ENCODE measurements at places on chromosomes 1 and 21.

GRCh38 chr1:27355683-27356082 is 11.1 kb downstream of the MAP3K6 start:
- no peak for DNase-seq

DNA sequence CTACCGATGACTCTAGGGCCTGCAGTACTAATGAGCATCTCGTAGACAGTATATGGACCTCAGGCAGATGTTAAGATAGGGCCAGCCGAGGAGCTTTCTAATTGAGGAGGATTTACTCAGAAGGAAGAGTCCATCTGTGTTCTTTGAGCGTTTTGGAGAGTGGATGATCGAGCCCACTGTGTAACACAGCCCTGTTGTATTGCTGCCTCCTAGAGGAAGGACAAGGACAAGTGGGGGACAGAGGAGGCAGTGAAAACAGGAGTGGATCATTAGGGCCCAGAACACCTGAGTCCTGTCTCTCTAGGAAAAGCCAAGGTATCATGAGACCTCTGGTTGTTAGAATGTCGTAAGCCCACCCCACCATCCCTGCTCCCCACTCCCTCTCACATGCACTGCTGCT is 62.9 kb downstream of the TBX19 start:
- no peak for DNase-seq

DNA sequence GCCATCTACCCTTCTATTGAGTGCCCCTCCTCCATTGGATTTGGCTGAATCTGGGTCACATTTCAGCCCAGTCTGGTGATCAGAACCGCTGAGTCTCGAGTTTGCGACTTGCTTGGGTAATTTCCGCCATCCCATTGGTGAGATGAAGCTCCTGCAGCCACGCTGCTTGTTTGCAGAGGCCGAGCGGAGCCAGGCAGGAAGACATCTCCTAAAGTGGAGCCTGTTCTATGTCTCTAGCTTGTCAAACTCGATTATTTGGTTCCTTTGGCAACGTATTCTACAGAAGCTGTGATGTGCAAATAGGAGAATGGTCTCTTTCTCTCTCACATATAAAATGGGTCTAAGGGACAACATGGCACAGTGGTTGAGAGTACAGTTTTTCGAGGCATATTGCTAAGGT is 206.8 kb upstream of the PLXNA2 start:
- no peak for DNase-seq

GRCh38 chr1:50139339-50140181 is 30.8 kb downstream of the ELAVL4 start:
- DNase-seq, result no peak

- DNase-seq, result no peak
Observed at GRCh38 chr1:41378999-41379737, 17.9 kb downstream of the FOXO6 start.

GRCh38 chr1:160414881-160415280 is 14.5 kb downstream of the VANGL2 start:
- no peak for DNase-seq

- DNase-seq, result no peak
Observed at GRCh38 chr1:204225841-204226735, 12.3 kb upstream of the GOLT1A start.

DNA sequence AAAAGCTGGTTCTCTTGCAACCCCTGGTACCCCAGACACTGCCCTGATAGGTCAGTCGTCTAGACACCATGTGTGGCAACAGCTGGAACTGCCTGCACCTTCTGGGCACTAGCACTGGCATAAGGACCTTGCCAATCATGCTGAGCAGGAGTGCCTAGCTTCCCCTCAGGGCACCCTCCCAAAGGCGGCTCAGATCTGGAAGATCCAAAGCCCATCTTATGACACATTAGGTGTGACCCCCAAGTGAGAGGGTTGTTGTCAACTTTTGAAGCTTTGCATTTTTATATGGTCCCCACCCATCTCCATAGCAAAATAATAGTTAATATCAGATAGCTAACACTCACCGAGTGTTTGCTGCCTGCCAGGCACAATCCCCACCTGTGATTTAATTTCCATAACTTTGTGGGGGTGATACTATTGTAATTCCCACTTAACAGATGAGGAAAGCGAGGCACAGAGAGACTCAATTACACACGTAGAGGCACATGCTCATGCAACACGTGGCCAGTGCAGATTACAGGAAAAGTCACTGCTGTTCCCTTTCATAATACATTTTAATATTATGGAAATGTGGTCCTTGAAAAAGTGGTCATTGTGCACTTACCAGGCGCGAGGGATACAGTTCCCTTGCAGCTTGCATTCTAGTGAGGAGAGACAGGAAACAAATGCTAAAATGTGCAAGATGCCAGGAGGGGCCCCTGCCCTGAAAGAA is 25.8 kb downstream of the EXOC8 start:
- no peak for DNase-seq

- no peak for DNase-seq
Observed at GRCh38 chr1:36457691-36458090, 6.5 kb downstream of the MRPS15 start.

DNA sequence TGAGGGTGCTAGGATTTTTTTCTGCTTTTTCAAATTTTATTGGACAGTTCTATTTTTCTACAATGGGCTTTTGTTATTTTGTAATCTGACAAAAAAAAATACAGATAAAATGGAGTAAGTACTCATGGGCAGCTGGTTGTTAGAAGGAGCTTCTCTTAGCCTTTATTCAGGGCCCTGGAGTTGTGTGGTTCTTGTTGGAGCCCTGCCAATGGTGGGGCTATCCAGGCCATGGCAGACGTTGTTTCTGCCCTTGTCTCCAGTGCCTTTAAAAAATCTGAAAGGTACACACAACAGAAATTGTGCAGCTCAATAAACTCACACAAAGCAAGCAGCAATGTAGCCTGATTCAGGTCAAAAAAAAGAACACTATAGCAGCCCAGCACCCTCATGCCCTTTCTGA is 153.5 kb upstream of the GALNT2 start:
- no peak for DNase-seq

DNA sequence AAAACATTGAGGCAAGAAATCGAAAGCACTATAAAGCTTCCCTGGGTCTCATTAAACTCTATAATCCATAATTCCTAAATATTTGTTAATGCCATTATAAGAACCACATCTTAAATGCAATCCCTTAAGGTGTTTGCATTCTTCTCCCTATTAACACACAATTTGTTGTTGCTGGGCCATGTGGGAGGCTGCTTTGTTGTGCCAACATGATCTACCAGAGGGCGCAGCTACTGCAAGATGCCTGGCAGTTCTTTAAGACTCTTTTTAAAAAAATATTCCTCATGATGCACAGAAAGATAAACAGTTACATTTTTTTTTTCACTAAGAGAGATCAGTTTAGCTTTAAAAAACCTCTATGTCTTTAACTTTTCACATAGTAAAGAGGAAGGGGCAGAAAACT is 39.0 kb upstream of the BCAS2 start:
- DNase-seq, result no peak

- DNase-seq, result no peak
Observed at GRCh38 chr1:85333186-85333585, 56.8 kb upstream of the BCL10 start.

- peak; percentile 29 for DNase-seq
Observed at GRCh38 chr21:34639882-34640788, 25.2 kb upstream of the RCAN1 start.

- peak; percentile 28 for DNase-seq
Observed at GRCh38 chr1:204726478-204726877, 40.9 kb upstream of the LRRN2 start.

GRCh38 chr1:244865028-244865371 is 657 bp upstream of the HNRNPU start:
- no peak for DNase-seq

GRCh38 chr1:113255038-113255719 is 135.1 kb upstream of the MAGI3 start:
- DNase-seq, result no peak

DNA sequence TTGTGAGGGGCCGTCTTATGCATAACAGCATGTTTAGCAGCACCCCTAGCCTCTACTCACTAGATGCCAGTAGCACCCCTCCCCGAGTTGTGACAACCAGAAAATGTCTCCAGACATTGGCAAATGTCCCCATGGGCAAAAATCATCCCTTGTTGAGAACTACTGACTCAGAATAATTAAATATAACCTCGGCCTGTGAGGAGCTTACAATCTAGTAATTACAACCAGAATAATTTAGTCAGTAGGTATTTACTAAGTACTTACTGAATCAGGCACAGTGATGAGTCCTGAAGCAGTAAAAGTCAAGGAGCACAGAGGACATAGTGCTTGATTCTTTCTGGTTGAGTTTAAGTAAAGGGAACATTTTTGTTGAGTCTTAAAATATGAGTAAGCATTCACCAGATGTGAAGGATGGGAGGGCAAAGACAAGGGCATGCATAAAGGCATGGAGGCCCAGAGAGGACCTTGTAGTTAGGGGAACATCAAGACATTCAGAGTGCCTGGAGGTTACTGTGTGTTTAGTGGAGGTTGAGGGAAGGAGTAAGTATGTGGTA is 44.1 kb upstream of the KCNQ4 start:
- peak; percentile 62 for DNase-seq

- no peak for DNase-seq
Observed at GRCh38 chr21:38205940-38206339, 50.9 kb upstream of the KCNJ15 start.

GRCh38 chr1:51607681-51608095 is 9.2 kb upstream of the OSBPL9 start:
- DNase-seq, result peak; percentile 17

GRCh38 chr1:28058971-28059878 is 29.2 kb downstream of the EYA3 start:
- no peak for DNase-seq

DNA sequence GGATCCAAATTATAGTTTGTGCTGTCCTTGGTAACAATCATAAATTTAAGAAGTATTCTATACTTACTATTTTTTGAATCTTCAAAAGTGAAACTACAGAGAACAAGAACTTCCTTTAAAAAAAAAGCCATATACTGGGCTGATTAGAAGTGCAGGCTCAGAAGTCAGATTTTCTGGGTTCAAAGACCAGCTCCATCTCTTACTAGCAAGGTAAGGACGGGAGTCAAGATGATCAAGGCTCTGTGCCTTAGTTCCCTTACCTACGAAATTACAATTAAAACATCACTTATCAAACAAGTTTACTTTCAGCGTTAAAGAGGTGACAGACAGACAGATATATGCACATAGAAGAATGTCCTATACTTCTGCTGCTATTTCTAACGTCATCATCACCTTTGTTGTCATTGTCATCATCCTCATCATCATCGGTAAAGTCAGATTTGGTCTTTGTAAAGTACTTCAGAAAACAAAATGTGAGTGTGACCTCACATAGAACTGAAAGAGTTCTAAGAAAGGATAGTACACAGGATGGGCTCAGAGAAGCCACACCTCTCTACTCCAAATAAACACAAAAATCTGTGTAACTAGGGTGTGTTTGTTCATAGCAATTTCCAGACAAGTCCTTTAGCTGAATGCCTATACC is 178.7 kb downstream of the VAV3 start:
- no peak for DNase-seq

DNA sequence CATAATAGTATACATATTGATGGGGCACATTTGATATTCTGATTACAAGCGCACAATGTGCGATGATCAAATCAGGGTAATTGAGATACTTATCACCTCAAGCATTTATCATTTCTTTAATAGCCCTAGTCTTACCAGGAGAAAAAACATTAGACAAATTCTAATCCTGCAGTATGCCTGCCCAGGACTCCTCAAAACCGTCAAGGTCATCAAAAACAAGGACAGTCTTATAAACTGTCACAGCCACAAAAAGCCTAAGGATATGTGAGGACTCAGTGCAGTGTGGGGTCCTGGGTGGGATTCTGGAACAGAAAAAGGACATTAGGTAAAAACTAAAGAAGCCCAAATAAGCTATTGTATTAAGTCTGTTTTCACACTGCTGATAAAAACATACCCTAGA is 19.1 kb downstream of the CAPN9 start:
- no peak for DNase-seq

GRCh38 chr1:107405236-107405635 is 264.4 kb downstream of the NTNG1 start:
- DNase-seq, result peak; percentile 69

DNA sequence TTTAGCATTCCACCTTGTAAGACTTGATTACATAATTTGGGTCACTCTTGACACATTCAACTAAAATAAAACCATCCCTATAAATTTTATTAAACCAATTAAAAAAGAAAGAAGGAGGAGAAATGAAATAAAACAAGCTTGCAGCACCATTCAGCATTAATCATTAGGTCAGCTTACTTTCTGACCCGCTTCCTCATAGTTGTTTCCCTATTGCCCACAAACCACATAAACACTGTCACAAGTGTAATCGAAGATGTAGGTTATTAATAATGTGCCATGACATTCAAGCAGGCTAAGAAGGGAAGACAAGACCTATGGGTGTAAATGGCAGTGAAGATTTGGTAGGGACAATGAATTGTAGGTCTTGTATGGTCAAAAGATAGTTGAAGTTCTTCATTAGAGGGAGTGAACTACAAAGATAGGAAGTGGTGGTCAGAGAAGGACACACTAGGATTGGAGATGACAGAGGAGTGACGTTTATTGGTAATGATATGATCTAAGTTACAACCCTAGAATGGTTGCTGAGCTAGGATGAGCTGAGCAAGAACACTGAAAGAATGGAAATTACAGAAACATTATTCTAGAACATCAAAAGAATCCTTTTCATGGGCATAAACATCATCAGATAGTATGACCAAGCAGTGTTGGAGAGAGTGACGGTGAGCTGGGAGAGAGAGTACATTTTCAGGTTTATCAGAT is 231.5 kb downstream of the KCNT2 start:
- DNase-seq, result no peak

DNA sequence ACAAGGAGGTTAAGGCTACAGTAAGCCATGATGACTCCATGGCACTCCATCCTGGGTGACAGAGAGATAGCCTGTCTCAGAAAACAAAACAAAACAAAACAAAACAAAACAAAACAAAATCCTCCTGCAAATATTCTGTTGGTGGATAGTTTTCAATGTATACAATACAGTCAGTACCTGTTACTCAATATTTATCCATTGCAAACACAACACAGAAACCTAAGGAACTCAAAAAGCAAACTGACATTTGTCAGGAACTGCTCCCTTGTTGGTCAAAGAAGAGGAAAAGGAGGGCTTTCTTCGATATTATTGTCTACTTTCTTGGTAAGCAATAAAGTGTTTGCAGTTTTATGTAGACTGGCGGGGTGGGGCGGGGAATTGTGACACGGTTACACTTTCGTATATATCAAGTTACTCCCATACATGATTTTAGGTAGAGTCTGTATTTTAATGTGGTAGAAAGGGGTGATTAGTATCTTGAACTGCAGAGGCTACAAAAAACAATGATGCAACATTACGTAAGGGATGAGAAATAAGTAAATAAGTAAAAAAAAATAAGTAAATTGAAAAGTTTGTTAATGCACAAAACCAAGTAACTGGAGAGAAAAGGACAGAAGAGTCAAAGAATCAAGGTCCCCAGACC is 31.8 kb downstream of the APP start:
- DNase-seq, result no peak
